ENCODE measurements at places on chromosomes 1 and 21.

DNA sequence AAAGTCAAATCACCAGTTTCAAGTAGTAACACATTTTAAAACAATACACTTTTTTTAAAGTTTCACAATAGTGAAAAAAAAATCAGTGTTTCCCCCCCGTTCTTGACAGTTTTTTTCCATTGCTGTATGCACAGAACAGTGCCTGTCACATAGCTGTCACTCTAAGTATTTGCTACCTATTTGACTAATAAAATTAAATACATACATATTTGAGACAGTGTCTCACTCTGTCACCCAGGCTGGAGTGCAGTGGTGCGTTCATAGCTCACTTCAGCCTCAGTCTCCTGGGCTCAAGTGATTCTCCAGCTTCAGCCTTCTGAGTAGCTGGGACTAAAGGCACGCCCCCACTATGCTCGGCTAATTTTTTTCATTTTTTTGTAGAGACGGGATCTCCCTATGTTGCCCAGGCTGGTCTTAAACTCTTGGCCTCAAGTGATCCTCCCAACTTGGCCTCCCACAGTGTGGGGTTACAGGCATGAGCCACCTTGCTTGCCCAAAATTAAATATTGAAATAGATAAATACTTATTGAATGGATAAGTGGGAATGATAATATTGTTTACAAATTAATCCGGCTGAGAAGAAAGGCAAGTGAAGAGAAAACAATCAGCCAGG, 12.6 kb upstream of the RHBG start:
- DNase-seq: peak; percentile 36

DNA sequence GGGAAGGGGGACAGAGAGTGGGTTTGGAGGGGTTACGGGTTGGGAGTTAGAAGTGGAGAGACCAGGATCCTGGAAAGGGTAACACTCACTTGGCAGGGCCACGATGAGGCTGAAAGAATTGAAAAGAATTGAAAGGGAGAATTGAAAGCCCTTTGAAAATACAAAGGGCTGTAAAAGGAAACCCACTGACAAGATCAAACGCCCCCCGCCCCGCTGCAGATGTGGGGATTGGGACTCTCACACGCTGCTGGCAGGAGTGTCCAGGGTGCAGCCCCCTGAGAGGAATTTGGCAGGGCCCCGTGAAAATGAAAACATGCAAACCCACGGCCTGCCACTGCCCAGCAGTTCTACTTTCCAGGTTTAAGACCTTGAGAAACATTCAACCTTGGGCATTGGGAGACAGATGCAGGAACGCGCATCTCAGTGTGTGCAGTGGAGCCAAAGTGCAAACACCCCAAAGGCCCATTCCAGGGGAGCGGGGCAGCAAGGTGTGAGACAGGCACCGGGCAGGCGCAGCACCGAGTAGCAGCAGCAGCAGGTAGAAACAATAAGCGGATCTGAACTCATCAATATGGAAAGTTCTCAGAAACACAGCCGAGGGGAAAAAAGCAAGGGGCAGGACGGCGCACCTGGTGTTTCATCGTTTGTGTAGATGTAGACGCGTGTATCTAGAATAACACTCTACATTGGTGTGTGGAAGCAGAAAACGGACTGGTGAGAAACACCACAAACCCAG, 8.3 kb upstream of the TNFRSF1B start:
- DNase-seq: no peak

- DNase-seq: no peak
Measured at GRCh38 chr1:184152434-184152898, 100.9 kb downstream of the TSEN15 start.

GRCh38 chr1:187384504-187384903, 555.8 kb downstream of the PLA2G4A start:
- DNase-seq: no peak

DNA sequence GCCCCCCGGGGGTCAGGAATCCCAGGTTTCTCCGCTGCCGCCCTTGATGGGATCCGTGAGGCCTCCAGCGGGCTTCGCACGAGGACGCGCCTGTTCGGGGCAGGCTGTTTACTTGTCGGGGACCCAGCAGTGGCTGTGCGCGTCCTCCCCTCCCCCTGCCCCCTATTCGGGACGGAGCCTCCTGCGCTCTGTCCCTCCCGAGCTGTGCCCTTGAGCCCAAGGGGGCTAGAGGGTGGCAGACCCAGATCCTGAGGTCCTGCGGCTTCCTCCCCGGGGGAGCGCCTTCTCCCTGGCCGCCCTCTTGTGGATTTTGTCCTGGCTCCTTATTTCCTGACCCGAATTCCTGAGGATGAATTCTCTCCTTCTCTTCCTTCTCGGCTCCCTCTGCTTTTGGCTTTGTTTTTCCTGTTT, 38.4 kb downstream of the PIK3CD start:
- DNase-seq: no peak

DNA sequence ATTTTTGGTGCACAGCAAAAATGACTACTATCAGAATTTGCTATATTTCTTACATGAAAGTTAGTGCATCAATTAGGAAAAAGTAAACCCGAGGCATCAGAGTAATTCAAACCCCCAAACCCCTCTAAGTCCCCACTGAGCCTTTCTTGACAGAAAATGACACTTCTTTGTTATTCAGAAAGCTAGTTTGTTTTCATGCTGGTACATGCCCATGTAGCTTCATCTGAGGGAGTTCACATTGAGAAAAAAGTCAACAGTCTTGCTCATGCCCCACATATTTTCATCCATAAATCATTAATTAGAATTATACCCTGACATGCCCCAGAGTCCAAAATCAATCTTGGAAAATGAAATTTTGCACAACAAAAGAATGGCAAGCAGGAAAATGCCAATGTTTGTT, 39.9 kb upstream of the PDC start:
- no peak for DNase-seq

- no peak for DNase-seq
Measured at GRCh38 chr1:235030919-235031596, 97.6 kb downstream of the TOMM20 start.

GRCh38 chr1:229509576-229509975, 1.4 kb upstream of the NUP133 start:
- DNase-seq: no peak

DNA sequence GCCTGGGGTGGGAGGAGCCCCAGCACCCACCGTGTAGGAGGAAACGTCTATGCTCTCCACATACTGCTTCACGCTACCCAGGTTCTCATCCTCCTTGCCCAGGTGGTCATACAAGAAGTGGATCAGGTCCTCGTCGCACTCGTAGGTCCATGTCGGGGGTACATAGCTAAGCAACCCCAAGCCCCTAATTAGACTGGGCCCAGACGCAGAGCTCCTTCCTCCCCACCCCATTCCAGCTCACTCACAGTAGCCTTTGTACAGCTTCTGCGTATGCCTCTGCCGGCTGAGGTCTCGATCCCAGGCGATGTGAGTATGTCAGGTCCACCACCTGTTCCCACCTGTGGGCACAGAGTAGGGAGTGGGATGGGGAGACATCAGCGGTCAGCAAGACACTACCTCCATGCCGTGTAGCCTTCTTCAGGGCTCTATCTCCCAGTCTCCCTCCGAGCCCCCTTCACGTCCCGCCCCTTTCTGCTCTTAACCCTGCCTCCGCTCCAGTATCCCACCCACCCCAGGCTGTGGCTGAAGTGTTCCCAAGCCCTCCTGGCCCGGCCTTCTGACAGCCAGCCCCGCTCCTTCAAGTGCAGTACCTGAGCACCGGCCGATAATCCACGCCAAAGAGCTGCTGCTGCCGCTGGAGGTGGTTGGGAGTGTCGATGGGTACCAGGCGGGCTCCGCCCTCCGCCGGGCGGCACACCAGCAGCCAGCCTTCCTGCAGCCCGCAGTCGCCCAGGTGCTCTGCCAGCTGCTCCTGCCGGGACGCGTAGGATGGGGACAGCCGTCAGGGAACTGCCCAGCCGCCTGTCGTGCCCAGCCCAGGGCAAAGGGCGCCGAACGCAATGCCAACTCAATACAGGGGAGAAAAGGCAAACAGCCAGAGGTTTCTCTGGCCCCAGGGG, 919 bp downstream of the HECTD3 start:
- DNase-seq: peak; percentile 27

- DNase-seq: no peak
Measured at GRCh38 chr1:220824031-220824989, 37.6 kb downstream of the MTARC1 start.

DNA sequence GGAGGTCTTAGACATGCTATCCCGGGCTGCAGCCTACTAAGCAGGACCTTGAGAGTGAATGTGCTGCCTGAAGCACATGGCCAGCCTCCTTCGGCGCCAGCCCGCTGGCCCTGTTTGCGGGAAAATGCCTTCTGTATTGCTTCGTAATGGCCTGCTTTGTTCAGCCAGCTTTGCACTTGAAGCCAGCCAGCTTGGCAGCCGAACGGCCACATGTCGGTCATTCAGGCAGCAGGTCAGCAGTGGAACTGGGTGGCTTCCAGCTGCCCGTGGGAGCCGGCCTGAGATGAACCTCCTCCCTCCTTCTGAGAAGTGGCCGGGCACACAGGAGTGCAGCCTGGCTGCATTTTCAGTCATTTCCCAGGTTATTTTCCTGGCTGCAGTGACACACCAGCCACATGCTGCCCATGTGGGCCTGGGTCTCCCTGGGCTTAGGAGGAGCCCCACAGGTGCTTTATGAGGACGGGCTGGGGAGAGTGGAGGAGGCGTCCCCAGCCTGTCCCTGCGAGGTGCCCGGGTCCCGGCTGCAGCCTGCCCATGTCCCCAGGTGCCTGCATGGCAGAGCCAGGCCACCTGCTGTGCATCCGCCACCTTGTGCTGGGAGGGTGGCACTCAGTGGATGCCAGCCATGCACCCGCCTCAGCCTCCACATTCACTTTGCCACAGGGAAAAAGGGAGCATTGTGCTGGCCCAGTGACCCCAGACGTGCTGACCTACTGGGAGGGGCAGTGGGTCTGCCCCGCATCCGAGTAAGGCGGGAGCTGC, 103.5 kb downstream of the SIK1 start:
- DNase-seq: no peak

GRCh38 chr1:206808615-206809014, 36.3 kb upstream of the IL10 start:
- no peak for DNase-seq

DNA sequence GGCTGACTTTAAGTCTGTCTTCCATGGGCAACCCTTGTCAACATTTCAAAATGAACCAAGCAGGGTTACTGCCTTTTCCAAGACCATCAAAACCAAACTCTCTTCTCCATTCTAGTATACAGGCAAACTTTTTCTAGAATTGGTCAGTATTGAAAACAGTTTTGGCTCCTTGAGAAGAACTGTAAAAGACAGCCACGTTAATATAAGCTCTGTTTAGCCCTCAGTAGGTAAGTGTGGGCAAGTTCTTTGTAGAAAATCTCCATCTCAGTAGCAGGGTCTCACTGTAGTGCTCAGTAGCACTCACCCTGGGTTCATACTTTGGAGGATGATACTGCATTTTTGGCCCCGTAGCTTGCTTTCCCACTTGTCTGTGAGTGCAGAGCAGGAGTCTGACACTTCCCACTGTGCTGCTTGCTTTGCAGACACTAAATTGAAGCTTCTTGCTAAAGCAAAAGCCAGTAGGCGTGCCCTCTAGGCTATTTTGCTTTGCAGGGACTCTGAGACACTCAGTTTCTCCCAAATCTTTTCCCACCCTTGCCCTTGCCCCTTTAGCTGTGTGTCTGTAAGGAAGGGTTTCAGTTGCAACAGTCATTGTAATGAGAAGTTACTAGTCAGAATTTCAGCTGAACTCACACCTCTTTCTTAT, 34.3 kb upstream of the CACYBP start:
- DNase-seq: no peak

DNA sequence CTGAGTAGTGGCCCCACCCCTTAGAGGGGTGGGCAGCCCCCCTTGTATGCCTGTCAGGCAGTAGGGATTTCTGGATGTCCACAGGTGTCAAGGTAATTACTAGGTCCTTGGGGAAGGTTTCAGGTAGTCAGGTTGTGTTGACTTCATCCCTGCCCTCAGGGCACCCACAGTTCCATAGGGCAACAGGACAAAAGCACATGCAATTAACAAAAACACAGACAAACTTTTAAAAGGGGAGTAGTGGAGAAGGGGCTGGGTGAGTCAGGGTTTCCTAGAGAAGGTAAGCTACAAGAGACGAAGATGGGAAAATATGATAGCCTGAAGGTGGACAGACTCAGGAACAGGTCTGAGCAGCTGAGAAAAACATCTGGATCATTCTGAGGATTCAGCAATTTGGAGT, 14.1 kb downstream of the KRTCAP2 start:
- no peak for DNase-seq

GRCh38 chr1:2126331-2127186, 68.0 kb downstream of the FAAP20 start:
- no peak for DNase-seq

GRCh38 chr21:37744551-37744950, 171.7 kb downstream of the KCNJ6 start:
- no peak for DNase-seq

- DNase-seq: peak; percentile 40
Measured at GRCh38 chr1:153597206-153597605, 15.7 kb downstream of the S100A16 start.

DNA sequence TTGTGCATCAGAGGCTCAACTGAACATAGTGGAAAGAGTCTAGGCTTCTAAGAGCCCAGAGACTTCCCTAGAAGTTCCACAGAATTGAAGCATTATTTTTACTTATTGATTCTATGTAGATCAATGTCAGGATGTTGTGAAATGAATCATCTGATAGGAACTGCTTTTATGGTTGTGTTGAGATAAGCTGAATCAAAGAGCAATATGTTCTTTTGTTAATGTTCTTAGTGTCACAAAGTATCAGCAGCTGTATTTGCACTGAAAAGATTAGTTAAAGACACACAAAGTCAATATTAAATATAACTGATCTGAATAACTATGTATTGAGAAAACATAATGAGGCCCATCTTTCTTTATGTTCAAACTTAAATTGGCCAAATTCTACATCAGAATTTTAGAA, 430.7 kb upstream of the ZRANB2 start:
- no peak for DNase-seq

DNA sequence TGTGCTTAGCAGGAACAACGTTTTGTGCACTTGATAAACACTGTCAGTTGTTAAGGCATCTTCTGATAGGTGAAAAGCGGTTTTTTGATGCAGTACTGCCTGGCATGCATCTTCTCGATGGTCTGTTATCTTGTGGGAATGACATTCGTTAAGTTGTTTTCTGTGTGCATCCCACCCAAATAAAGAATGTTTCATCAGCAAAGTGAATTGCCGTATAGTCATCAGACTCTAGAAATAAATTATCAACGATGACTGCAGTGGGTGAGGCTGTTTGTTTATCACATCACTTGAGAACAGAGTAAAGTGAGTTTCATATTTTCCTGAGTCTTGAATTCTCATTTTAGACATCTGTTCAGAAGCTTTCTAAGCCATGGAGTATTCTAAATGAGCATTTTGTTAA, 34.1 kb downstream of the NFIA start:
- DNase-seq: no peak

Measured in stimulated activated CD4-positive, alpha-beta T cell treated with anti-CD3 and anti-CD28 coated beads, Interleukin-1b, Interleukin-23, amount 100 ng/mL, for 48 hours (primary cell).